ENCODE measurements at places on chromosomes 6 and 20.

DNA sequence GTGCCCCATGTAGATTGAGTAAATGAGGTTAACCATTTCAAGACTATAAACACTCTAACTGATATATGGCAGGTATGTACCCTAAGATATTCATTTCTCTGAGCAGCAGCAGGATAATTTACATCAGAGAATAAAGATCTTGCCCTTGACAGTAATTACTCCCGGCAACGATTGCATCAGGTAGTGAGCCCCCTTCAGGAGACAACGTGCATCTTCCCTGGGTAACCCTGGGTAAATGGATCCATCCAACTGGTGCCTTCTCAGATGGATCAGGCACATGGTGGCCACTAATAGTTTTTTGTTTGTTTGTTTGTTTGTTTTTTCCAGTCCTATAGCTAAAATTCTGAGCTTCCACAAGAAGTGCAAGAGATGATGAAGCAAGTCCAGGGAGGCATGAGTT lies 469.4 kb upstream of the SLC35B3 start:
- DNase-seq: no peak

- DNase-seq: no peak
Observed at GRCh38 chr6:151081656-151082055, 158.1 kb upstream of the AKAP12 start.

GRCh38 chr20:36483209-36483918 lies 58.0 kb upstream of the MYL9 start:
- DNase-seq: no peak

GRCh38 chr6:154341871-154342270 lies 14.7 kb downstream of the IPCEF1 start:
- DNase-seq: no peak

DNA sequence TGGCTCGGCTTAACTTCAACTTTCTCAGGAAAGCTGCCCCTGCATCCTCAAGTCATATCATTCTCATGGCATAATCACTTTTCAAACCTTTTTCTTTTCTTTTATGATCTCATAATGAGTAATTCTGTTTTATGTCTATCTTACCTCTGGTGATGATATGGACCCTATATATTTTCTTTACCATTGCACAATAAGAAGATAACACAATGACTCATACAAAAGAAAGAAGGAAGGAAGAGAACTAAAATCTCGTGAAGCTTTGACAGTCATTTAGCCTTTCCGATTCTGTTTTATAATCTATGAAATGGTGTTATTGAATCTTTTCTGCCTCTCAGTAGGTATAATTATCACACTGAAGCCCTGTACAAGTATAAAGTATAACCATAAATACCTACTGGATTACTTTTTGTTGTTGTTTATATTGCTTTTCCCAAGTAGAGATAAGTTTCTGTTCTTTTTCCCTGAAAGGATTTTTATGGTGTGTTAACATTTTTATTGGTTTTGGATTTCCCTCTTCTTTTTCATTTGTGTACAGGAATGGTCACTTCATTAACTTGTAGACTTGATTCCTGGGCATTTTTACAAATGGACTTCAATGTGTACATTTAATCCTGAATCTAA lies 300.9 kb downstream of the LAMA2 start:
- DNase-seq: no peak

GRCh38 chr6:20954315-20954714 lies 420.1 kb downstream of the CDKAL1 start:
- DNase-seq: no peak

DNA sequence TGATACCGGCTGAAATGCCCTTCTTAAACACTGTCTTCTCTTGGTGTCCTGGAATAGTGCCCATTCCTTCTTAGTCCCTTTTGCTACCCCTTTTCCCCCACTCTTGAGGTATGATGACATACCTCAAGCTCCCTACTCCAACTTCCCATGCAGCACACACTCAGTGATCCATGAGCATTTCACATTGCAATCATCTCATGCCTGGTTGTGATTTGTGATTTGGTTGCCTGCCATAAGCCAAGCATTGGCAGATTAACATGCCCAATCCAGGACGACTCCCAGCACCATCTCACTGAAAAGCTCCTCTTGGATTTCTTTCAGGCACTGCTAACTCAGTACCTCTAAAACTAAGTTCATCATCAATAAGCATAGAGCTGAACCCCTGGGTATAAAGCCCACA lies 14.7 kb upstream of the PTPRA start:
- DNase-seq: no peak

- DNase-seq: no peak
Observed at GRCh38 chr6:149974825-149975224, 11.1 kb downstream of the ULBP1 start.

DNA sequence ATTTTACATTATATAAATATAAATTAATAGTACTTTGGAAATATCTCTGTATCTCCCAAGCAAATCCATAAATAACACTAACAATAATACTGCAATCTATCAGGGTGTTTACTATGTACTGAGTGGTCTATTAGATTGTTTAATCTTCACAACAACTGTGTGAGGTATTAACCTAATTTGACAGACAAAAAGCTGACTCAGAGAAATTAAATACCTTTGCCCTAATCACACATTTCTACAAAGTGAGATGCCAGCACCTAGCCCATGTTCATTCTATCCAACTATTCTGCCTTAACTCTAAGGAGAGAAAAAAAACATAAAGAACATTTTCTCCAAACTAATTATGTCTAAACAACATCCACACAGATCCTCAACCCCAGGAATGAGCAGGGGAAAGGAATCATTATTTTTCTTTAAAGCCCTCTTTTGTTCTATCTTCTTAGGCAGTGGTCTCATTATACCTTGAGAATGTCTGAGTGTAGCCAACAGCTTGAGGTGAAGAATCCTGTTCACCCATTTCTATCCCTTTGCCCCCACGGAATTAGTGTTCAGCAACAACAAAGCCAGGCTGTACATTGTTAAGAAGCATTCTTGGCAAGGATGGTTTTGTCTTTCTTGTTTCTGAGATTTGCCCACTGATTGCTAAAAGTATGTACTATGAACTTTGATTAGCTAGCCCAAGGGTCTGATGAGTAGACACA lies 42.7 kb downstream of the PRL start:
- DNase-seq: no peak

DNA sequence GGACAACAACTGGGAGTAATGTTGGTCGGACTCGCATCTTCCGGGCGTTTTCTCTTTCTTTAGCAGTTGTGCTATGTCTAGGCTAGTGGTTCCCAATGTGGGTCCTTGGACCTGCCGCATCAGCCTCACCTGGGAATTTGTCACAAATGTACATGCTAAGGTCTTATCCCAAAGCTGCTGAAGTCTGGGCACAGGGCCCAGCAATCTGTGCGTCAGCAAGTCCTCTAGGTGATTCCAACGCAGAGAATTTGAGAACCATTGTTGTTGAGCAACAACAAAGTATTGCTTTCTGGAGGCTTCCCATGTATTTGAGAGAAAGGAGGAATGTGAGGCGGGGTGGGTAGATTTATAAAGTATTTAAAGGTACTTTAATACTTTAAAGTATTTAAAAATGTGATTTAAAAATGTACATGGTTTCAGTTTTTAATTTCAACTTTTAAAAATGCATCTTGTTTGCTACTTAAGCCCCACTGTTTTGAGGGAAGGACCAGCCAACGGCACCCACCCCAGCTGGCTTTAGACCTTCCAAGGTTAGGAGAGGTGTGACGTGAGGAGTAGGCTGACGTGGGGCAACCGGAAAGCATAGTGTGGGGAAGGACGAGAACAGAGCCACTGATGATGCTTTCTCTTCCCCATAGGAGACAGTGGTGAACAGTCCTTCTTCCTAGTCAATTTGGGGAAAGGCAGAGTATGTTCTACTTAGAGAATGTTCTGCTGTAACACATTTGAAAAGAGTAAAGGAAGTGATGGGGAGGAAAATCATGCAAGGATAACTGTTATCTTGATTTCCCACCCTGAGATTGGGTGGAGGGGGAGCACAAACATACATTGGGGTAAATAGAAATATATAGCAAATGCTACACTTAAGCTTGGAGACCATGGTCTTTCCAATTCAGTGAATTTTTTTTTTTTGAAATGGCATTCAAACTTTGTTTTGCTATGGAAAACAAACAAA lies 4.3 kb downstream of the UST start:
- no peak for DNase-seq

DNA sequence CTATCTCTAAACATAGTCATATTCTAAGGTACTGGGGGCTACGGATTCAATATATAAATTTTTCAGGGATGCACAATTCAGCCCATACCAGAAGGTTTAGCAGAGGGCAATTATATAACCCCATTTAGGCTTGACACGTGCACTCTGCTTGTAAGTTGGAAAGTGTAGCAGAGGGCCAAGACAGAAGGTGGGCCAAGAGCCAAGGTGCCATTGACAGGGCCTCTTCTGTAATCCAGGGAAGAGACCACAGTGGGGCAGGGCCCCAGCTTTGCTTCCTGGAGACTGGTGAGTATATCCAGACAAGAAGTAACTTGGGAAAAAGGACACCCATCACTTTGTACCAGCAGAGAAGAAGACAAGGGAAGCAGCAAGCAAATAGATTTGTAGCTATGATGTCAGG lies 672.4 kb upstream of the MARCKS start:
- no peak for DNase-seq

- no peak for DNase-seq
Observed at GRCh38 chr6:36249536-36249935, 20.3 kb upstream of the PNPLA1 start.
